GM12878 (cell line): ENCODE measurements at places on chromosomes 12 and 14. TPM values are rescaled to one million over a fixed set of nuclear protein-coding genes. Genes with fewer than 3 reads are reported as not detected.

DNA sequence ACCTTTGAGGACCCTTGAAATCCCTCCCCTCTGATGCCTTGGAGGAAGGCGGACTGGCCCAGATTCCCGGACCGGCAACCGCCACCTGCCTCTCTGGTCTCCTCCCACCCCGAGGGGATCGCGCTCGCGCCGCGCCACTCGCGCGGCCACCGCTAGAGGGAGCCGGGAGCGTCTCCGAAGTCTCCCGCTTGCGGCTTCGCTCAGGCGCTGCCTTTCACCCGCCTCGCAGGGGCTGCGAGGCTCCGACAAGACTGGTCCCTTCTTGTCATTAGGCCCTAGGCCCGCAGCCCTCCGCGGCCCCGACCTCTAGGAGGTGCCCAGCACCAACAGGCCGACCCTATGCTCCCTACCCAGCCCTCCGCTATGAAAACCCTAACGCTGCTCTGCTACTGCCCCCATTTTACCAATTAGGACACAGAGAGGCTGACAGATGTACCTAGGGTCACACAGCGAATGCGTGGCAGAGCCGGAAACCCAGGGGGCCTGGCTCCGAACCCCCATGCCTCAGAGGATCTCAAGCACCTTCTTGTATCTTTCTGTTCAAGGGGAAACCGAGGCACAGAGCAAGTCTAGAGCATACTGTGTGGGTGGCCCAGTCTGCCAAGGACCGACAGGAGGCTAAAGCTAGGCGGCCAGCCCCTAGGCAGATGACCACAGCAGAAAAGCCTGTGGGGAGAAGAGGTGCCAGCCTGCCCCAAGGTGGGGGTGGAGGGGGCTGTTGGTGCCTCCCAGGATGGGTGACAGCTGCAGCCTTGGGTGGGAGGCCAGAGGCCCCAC lies 21.4 kb upstream of the VSX2 start:
- DNase-seq: no peak

DNA sequence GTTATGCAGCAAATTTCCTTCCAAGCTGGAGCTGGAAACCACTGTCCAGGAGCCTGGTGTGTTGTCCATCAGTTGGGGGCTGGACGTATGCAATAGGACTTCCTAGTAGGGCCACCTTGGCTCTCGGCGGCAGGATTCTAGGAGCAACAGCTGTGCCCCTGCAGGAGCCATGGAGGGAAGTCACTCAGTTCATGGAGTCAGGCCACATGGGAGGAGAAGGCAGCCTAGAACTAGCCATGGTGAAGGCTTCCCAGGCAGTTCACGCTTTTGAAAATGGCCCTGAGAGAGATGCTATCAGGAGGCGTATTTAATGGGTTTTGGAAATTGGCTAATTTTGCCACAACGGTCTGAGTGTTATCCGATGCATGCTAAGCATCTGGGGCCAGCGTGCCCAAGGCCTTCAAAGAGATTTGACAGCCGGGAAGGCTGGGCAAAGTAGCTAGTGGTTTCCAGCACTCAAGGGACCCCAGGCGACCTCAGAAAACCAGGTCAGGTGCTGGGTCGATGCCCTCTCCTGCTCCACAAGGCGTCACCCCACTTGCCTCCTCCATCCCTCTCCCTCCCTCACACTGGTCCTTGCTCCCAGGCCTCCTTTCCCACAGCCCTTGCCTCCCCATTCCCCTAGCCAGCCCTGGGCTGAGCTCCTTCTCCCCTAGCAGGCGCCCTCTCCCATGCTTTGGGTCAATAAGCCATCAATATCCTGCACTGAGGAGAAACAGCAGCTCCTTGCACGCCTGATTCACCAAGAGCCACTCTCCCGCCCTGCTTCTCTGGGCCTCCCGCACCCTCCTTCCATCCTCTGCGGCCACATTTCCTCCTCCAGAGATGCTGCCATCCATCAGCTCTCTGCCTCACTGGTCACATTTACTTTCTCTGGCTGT lies 30.9 kb upstream of the SYNDIG1L start:
- DNase-seq: no peak

- no peak for DNase-seq
Observed at GRCh38 chr14:84228702-84229101, 1301.2 kb upstream of the FLRT2 start.

DNA sequence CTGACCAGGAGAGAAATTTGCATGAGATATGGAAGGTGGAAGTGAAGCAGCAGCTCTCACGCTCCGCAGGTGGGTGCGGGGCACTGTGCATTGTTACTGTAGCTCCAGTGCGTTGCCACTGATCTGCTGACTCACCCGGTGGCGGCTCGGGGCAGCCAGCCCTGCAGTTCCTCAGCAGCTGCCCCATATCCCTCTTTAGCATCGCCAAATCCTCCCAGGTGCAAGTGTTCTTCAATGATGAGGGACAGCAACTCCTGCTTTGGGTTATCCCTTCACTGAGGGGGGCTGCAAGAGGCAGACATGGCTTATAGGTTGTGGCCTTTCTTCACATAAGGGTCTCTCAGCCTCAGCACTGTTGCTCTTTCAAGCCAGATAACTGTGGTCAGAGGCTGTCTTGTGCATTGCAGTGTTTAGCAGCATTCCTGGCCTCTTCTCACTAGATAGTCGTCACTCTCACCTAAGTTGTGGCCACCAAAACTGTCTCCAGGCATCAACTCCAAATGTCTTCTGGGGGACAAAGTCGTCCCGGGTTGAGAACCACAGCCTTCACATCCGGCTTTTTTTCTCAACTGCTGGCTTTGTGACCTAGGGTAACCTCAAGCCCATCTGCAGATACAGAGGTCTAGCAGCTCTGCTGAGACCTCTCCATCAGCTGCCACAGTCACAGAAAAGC lies 180.8 kb downstream of the EFCAB11 start:
- DNase-seq: peak; percentile 56

DNA sequence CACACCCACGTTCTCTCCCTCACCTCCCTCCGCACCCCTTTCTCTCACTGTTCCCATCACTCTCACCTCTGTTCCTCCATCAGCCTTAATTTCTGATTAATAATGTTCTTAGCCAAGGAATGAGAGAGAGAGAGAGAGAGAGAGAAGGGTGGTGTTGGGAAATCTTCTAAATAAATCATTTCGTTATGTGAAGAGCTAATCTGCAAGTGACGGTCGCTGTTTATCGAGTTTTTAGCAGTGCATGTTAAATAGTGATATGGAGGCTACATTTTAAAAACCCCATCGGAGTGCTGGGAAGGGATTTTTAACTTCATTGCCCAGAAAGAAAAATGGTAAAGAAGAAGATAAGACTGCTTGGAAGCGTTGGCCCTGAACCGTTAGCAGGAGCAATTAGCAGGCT lies 203.3 kb upstream of the LHX5 start:
- no peak for DNase-seq

Gene PLEKHD1
- 0.08 TPM in 1 of 2 replicates, not detected in the other for total RNA-seq

DNA sequence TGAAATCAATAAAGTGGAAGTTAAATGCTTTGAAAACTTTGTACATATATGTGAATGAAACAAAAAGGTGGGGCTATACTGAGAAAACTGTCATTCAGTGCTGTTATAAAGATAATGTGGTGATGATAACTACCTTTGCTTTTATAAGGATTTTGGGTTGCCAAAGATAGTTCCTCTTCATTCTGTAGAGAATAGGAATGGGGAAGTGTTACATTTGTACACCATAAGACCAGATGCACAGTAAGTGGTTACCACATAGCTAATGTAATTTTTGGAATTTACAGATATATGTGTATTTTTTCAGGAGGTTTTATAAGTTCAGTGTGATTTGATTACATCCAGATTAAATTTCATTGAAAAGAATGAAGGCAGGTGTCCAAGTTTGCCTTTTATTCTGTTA lies 18.1 kb downstream of the RAB21 start:
- no peak for DNase-seq
